ENCODE measurements at places on chromosomes 3 and 15.

GRCh38 chr3:121974601-121975111, 47.4 kb downstream of the ILDR1 start:
- no peak for DNase-seq

DNA sequence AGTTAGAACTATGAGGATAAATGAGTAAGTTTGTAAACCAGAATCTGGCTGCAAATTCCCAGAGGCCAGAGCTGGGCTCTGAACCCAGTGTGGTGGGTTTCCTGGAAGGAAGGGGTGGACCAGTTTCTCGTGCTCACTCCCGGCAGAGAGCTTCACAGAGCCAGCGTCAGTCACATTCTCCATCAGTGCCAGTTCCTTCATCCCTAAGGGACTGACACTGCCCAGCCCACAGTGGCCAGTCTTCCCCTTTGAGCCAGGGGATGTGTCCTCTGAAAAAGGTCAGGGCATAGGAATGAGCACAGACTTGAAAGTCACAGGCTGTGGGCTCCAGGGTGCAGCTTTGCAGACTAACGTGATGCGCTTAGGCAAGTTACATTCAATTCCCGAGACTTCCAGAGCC, 135.8 kb upstream of the HACD2 start:
- DNase-seq, result no peak

DNA sequence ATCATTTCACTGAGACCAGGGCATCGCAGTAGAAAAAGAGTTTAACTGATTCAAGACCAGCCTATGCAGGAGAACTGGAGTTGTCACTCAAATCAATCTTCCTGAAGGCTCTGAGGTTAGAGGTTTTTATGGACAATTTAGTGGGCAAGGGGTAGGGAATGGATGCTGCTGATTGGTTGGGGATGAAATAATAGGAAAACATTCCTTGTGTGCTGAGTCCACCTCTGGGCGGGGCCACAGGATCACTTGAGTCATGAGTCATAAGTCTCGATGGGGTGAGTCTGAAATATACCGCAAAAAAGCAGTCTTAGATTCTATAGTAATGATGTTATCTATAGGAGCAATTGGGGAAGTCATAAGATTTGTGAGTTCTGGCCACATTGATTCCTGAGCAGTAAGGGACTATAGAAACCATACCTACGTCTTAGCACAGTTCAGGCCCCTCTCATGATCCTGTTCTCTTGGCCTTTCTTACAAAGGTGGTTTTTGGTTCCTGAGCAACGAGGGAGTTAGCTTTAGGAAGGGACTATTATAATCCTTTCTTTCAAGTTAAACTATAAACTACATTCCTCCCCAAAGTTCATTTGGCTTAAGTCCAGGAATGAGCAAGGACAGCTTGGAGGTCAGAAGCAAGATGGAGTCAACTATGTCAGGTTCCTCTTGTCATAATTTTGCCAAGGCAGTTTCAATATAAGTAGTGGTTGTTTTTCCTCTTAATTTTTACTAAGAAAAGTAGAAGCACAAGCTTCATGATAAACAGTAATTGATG, 2.7 kb upstream of the OPA1 start:
- DNase-seq, result no peak

- no peak for DNase-seq
Measured at GRCh38 chr3:42421818-42422796, 11.7 kb upstream of the LYZL4 start.

DNA sequence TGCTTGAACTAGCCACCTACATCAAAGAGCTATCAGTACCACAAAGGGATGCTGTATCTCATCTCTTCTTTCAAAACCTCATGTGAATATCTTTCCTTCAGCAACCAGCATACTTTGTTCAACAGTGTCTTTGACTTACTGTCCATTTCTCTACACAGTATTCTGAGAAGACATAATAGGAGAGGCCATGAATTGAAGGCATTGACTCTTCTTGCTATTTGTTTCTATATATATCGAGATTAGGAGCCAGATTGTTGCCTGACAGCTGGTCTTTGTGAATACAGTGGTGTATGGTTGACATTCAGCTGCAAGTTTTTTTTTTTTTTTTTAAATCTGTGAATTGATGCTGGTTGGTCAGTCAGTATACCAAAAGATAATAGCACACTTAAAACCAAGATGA, 12.1 kb upstream of the CSRNP1 start:
- no peak for DNase-seq

DNA sequence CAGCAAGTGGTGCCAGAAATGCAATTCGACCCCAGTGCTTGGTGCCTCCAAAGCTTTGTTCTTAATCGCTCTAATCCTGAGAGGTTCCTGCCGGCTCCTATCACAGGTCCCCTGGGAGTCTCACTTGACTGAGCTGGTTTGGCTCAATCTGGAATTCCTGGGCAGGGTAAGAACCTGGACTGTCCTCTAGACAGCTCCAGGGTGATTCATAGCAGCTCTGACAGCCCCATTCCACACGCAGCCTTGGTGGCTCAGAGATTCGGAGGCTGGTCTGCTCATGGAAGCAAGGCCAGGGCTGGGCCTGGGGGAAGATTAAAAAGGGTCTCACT, 37.9 kb downstream of the MYO5C start:
- DNase-seq, result no peak

DNA sequence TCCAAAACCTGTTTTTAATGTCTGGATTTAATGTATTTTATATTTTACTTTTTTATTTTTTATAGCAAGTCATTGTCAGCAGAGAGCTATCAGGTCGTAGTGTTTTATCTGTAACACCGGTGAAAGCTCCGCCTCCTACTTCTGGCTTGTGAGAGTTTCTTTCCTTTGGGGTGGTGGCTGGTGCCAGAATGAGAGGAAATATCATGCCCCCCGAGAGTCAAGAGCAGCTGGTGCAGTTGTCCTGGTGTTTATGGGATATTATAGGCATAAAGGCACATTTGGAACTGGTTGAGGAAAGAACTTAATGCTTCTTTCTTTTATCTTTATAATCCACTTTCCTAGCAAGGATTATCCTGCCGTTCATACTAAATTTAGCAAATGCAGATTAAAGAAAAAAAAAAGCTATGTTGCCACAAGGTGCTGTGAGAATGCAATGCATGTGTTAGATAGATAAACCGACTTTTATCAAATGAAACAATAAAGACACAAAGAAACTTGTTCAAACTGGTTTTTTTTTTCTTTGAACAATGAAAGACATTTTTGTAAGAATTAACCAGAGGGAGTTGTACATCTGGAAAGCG, 260.1 kb upstream of the PLSCR5 start:
- DNase-seq, result no peak

DNA sequence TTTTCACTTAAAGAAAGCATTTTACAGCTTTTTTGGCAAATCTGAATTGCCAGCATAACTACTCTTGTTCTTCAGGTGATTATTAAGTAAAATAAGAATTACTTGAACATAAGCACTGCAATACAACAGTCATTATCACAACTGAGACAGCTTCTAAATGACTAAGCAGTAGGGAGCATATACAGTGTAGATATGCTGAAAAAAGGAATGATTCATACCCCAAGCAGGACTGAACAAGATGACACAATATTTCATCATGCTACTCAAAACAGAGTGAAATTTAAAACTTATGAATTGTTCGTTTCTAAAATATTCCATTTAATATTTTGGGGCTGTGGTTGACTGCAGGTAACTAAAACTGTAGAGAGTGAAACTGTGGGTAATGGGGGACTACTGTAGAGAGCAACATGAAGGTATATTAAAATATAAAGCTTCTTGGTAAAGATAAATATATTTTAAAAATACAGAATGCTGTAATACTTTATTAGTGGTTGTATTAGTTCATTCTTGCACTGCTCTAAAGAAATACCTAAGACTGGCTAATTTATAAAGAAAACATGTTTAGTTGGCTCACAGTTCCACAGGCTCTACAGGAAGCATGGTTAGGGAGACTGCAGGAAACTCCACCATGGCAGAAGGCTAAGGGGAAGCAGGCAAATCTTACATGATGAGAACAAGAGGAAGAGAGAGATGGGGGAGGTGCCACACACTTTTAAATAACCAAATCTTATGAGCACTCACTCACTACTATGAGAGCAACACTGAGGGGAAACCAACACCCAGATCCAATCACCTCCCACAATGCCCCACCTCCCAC, 84.8 kb downstream of the DCLK3 start:
- DNase-seq, result no peak

- DNase-seq, result no peak
Measured at GRCh38 chr3:110494093-110494490, 577.5 kb upstream of the NECTIN3 start.

DNA sequence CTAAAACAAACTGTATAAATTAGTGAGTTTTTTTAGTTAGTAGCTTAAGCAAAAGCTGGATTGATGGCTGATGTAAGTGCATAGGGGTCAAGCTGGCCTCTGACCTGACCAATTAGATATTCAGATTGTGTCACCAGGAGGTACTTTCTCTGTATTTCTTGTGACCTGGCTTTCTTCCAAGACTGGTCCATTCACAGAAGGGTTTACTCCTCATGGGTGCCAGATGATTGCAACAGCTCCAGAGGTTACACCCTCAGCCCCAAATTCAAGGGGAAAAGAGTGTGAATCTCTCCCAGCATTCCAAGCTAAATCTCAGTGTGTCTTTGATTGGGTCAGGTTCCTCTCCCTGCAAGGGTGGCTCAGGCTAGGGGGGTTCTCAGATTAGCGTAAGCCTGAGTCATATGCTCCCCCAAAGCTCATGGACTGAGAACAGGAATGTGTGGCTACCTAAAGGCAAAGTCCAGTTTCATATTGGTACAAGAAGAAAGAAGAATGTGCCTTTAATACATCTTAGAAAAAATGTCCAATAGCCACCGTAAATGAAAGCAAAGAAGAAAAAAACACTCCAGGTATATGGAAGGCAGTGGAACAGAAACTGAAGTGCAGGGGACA, 16.5 kb downstream of the PML start:
- DNase-seq, result no peak

GRCh38 chr15:91942720-91943394, 89.3 kb downstream of the SLCO3A1 start:
- DNase-seq, result peak; percentile 63

GRCh38 chr3:61371123-61371522, 119.9 kb upstream of the FHIT start:
- DNase-seq, result no peak

DNA sequence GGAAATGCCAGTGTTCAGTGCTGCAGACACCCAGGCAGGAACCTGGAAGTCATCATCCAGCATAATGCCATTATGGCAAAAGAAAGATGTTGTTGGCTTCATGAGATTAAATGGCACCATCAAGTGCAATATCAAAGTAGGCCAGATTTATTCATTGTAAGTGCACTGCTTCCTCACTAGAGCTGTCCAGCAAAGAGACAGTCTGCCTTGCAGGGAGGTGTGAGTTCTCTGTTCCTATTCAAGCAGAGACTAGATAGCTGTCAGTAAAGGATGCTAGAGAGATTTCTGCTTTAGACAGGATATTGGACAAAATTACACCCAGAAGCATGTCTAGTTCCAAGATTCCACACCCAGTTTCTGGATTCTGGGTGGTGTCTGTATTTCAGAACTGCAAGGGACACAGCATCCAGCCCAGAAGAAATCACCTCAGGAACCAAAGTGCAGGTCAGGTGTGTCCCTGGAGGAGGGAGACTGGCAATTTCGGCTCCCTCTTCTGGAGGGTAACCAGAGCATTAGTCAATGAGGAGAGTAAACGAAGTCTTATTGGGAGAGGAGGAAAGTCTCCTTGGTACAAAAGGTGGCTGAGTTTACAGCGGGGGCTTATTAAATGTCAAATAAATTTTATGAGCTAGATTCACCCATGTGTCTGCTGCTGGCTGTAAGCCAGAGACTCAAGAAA, 377.3 kb downstream of the EPHB1 start:
- no peak for DNase-seq

DNA sequence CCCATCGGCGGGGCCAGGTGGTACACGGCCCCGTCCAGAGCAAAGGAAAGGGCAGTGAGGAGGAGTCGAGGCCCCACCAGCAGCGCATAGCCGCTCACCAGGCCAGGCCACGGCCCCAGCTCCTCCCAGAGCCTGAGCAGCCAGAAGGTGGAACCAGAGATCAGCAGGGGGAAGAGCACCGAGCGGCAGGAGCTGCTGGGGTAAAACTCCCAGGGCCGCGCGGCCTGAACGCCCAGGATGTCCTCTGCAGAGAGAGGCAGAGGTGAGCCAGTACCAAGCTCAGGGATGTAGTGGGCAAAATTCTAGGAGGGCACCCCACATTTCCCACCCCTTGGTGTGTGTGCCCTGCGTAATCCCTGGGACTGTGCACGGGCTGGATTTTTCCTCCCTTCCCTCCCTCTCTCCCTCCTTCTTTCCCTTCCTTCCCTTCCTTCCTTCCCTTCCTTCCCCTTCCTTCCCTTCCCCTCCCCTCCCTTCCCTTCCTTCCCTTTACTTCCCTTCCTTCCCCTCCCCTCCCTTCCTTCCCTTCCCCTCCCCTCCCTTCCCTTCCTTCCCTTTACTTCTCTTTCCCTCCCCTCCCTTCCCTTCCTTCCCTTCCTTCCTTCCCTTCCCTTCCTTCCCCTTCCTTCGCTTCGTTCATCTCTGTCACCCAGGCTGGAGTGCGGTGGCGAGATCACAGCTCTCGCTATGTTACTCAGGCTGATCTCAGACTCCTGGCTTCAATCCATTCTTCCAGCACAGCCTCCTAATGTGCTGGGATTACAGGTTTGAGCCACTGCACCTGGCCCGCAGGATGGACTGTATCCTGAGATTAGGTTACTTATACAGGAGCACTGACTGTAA, 6.3 kb upstream of the NCBP2 start:
- no peak for DNase-seq

- no peak for DNase-seq
Measured at GRCh38 chr3:139355476-139355875, 11.7 kb downstream of the MRPS22 start.

- DNase-seq, result no peak
Measured at GRCh38 chr3:184260724-184261269, 556 bp downstream of the CAMK2N2 start.

DNA sequence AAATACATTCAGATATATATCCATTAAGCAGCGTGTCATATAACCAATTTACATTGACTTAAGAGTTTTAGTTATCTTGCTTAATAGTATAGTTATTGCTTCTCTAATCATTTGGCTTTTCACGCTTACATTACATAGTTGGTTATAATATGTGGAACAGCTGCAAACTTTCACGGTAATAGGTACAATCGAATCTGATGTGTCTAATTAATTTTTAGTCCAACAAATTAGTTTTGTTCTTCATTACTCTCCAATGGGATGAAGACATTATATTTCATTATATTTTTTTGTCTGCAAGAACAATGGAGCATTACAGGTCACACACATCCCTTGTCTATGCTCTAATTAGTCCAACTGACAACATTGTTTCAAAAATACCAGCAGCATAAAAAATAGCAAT, 546.3 kb downstream of the ROBO2 start:
- DNase-seq, result no peak

DNA sequence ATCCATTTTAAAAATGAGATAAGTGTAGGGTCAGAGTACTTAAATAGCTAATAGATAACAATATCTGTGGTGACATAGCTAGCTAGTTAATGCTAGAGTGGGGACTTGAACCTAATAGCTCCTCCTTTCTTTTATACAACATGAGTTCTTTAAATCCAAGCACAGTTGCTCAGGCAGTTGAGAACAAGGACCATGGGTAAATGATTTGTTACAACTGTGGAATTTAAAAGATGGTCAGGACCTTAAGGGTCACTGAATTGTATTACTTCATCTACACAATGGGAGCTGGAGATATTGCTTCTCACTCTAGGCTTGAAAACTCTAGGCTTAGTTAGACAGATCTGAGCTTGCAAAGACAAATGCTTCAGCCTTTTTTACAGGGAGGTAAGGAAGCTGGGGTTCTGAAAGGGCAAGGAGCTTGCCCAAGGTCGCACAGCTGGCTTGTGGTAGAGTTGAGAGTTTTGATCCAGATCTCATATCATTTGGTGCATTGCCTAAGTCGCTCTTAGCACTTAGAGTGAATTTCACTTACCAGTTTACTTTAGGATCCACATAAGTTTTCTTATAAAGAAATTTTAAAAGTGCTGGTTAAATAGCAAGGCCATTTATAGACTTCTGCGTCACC, 90.2 kb downstream of the EDEM1 start:
- DNase-seq, result no peak

GRCh38 chr3:64179860-64180259, 45.4 kb downstream of the PRICKLE2 start:
- DNase-seq, result no peak

All from immature natural killer cell (primary cell).